Activated T-cell treated with anti-CD3 and anti-CD28 coated beads, Interleukin-2, amount 50 U/mL, for 24 hours (primary cell): ENCODE measurements at places on chromosomes 12 and 14.

GRCh38 chr14:89255852-89256251 is 161.2 kb downstream of the FOXN3 start:
- DNase-seq: no peak

GRCh38 chr14:102197317-102197853 is 57.7 kb downstream of the WDR20 start:
- no peak for DNase-seq

DNA sequence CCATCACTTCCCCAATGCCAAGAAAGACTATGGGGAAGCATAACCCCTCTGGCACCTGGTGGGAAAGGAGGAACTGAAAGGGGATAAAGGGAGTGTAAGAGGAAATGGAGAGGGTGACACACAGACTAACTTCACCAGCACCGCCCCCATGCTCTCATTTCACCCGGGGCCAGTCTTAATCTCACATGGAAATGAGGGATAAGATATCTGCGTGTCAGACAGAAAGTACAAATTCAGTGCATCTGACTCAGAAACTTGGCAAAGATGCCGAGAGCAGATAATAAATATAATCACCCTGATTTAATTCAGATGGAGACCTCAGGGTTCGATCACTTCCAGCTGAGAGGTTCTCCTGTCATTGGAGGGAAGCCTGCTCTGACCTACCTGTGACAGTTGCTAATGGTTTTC is 191.6 kb downstream of the DUSP6 start:
- DNase-seq: peak; percentile 56

- no peak for DNase-seq
These were observed 69.5 kb downstream of the PELI2 start for GRCh38 chr14:56187736-56188135.

DNA sequence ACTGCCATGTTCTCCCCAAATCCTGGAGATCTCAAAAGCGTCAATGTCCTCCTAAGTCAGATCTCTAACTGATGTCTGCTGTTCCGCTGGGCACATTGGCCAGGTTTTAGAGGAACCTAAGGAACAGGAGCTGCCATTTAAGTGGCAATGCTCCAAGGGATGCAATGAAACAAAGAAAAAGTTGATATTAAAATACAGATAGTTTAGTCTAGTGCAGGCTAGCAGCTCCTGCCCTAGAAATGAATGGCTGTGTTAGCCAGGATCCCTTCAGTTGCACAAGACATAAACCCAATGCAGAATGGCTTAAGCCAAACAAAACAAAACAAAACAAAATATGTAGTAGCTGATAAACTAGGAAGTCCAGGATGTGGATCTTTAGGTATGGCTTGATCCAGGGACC is 144.1 kb downstream of the HMGA2 start:
- DNase-seq: no peak

- DNase-seq: no peak
These were observed 67.2 kb downstream of the GLT1D1 start for GRCh38 chr12:128920468-128920867.

GRCh38 chr12:26399381-26399780 is 204.0 kb downstream of the SSPN start:
- no peak for DNase-seq

DNA sequence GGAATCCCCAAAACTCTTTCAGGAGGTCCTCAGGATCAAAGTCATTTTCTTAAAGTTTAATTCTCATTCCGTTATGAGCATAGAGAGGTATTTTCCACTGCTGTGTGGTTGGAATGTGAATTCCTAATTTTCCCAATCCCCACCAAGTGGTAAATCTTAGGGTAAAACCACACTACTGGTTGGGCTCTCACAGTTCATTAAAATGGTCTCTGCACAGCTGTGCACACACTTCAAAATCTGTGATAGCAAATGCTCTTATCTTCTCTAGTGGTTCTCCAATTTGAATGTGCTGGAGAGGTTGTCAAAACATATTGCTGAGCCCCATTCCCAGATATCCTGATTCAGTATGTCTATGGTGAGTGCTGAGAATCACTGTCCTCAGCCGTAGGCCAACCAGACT is 189.1 kb downstream of the BMP4 start:
- no peak for DNase-seq

DNA sequence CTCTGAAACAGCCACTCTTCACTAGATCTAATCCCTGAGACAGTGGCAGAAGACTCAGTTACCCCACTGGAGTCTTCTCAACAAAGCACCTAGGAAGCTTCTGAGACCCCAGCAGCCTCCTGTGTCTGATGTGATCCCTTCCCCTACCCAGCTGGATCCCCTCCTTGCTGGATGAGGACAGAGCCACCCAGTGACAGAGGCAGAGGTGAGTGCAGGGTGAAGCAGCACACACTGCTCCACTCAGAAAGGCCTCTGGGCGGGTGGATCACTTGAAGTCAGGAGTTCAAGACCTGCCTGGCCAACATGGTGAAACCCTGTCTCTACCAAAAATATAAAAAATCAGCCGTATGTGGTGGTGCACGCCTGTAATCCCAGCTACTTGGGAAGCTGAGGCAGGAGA is 2.7 kb downstream of the SPRYD3 start:
- peak; percentile 15 for DNase-seq

- no peak for DNase-seq
These were observed 103.9 kb upstream of the TMEM132C start for GRCh38 chr12:128163086-128163485.

DNA sequence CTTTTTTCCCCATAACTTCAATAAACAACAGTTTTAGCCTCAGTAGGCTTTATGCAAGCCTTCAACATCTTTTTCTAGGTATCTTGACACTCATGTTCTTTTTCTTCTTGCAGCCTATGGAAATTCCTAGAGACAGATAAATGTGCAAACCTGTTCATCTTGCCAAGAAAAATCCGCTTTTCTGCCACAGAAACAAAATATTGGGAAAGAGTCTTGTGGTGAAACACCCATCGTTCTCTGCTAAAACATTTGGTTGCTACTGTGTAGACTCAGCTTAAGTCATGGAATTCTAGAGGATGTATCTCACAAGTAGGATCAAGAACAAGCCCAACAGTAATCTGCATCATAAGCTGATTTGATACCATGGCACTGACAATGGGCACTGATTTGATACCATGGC is 295.9 kb downstream of the ZFP36L1 start:
- DNase-seq: no peak
